ENCODE measurements at places on chromosomes 7 and 10.

DNA sequence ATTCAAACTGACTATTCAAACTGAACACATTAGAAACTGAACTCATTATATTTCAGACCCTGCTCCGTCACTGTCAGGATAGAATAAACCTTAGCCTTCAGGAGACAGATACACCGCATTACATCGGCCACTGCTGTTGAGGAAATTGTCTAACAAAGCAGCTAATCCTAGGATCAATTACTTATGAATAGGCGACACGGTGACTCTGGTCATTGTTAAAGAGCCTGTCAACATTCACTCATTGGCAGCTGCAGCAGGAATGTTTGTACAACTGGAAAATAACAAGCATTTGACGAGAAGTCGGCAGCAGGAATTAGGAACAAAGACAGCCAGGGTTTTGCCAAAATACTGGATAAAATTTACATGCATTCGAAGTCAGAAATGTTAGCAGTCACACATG, 112.0 kb upstream of the MKX start:
- no peak for DNase-seq

- DNase-seq: no peak
Observed at GRCh38 chr10:79273604-79274003, 73.7 kb upstream of the PPIF start.

DNA sequence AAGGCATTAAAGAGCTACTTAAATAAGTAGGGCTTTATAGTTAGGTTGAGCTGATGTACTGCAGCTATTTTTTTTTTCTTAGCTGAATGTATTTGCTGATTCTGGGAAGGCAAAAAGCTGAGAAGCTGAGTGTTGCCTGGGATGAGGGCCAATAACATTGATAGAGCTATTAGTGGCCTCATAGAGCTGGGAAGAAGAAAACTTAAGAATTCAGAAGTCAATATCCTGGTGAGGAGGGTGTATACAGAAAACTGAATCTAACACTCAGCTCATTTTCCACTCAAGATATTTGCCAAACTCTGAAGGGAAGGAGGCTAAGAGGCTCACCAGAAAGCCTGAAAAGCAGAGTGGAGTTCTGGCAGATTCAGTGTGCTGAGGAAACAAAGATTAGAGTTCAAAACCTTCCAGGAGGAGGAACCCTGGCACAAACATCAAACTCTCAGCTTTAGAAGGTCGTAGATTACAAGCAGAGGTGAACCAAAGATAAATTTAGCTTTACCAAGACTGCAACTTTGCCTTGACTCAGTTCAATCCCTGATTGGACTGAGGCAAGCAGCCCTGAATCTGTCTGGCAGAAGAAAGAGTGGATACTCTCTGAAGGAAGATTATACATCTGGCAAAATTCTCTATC, 11.3 kb downstream of the PPP1R3C start:
- no peak for DNase-seq

- DNase-seq: no peak
Observed at GRCh38 chr7:138776166-138776833, 21.5 kb upstream of the TMEM213 start.

- DNase-seq: no peak
Observed at GRCh38 chr7:151307536-151307935, 34.1 kb upstream of the NUB1 start.

GRCh38 chr10:77834540-77834939, 92.0 kb downstream of the DLG5 start:
- no peak for DNase-seq

- DNase-seq: no peak
Observed at GRCh38 chr7:991729-992656, 9.0 kb downstream of the CYP2W1 start.

- no peak for DNase-seq
Observed at GRCh38 chr10:59470570-59470969, 108.2 kb upstream of the FAM13C start.

- no peak for DNase-seq
Observed at GRCh38 chr7:140475747-140476333, 3.5 kb downstream of the MKRN1 start.

DNA sequence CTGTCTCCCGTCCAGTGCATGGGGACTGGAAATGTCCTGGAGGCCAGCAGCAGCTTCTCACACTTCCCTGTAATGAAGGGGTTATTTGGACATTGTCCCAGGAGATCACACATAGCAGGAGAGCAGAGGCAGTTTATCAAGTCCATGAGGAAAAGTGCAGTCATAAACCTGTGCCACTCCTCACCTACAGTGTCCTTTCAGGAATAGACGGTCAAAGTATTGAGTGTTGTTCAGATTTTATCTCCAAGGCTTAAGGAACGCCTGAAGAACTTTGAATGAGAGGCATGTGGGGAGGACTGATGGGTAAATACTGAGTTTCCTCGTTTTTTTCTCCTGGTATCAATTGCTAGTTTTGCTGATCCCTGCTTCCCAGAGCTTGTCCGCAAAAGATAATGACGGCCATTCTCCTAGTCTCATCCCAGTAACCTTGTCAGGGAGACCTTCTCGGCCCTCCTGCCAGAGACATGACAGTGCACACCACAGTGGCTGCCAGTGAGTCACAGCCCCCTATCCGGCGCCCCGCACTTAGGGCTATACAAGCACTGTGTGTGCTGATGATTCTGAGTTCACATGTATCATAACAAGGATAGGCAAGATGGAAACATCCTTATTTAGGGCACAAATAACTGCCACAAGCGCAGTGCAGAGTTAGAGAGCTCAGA, 495.5 kb upstream of the MGMT start:
- DNase-seq: no peak

DNA sequence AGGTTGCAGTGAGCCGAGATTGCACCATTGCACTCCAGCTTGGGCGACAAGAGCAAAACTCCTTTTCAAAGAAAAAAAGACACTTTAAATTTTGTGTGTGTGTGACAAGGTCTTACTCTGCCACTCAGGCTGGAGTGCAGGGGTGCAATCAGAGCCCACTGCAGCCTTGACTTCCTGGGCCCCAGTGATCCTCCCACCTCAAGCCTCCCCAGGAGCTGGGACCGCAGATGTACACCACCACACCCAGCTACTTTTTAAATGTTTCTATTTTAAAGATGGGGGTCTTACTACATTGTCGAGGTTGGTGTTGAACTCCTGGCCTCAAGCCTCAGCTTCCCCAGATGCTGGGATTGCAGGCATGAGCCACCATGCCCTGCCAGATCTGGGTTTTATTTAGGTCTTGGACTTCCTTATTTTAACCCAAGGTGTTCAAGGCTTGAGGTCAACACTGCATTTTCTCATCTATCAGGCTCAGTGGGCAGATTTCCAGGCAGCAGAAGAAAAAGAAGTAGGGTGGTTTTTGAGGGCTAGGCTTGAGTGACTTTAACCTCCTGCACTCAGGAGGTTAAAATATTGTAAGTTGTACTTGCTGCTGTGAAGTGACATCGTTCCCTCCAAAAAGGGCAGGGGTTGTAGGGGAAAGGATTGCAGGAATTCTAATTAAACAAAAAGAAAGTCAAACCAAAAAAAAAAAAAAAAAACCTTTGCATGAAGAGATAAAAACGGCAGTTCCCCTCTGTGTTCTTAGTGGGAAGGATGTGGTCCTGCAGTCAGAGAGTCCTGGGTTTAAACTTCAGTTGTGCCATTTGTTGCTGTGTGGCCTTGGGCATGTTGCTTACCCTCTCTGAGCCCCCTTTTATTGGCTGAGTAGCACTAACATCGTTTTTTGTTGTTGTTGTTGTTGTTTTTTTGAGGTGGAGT, 71.5 kb downstream of the CARD11 start:
- DNase-seq: no peak

- DNase-seq: no peak
Observed at GRCh38 chr10:1548596-1548995, 188.7 kb downstream of the ADARB2 start.

DNA sequence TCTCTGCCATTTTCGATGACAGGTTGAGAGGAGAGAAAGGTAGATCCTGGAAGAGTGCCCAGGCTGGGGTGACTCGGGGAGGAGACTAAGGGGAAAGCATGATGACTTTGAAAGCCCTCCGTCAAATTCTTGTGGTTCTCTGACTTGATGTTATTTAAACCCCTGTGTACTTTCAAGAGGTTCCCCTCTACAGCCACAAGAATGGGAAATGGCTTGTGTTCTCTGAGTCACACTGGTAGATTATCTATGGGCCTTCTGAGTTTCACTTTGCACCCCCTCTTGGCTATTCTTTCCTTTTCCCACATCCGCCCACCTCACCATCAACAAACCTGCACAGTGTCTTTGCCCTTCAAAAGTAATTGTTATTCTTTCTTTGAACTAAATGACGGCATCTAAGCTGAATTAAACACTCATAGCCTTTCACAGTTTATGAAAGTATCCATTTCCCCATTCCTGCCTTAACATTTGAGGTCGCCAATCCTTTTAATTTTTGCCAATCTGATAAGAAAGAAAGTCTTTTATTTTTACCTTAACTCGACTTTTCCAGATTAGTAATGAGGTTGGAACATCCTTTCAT, 24.1 kb downstream of the PRF1 start:
- no peak for DNase-seq

All from cortex of kidney (tissue), 1 donor.